ENCODE measurements at places on chromosomes 4 and X. TPM values are rescaled to one million over a fixed set of nuclear protein-coding genes. Genes with fewer than 3 reads are reported as not detected.

Gene BEX3
- total RNA-seq = 305 TPM

Gene MAGEA10
- not detected for total RNA-seq

Gene HPF1
- total RNA-seq = 32.1 TPM

Gene SPCS3
- 109 TPM for total RNA-seq
